Fibroblast of lung (primary cell): ENCODE measurements at places on chromosomes 6 and 20. TPM values are rescaled to one million over a fixed set of nuclear protein-coding genes. Genes with fewer than 3 reads are reported as not detected.

- no peak overlapping the region for H3K27ac ChIP-seq
- no peaks in the 10 kb centered on the region for H3K36me3 ChIP-seq
- H3K4me3 ChIP-seq = no peak overlapping the region
- H3K4me1 ChIP-seq = no peaks in the 10 kb centered on the region
Observed at GRCh38 chr6:141552031-141552430, 580.7 kb upstream of the GJE1 start.

GRCh38 chr6:14384175-14384949 lies 266.8 kb downstream of the CD83 start:
- H3K4me3 ChIP-seq = no peak overlapping the region
- no peak overlapping the region for H3K27ac ChIP-seq
- no peak for DNase-seq
- H3K4me1 ChIP-seq = no peaks in the 10 kb centered on the region
- no peaks in the 10 kb centered on the region for H3K36me3 ChIP-seq

Gene BCAS4
- total RNA-seq = 12.1 and 33.7 TPM in 2 replicates

DNA sequence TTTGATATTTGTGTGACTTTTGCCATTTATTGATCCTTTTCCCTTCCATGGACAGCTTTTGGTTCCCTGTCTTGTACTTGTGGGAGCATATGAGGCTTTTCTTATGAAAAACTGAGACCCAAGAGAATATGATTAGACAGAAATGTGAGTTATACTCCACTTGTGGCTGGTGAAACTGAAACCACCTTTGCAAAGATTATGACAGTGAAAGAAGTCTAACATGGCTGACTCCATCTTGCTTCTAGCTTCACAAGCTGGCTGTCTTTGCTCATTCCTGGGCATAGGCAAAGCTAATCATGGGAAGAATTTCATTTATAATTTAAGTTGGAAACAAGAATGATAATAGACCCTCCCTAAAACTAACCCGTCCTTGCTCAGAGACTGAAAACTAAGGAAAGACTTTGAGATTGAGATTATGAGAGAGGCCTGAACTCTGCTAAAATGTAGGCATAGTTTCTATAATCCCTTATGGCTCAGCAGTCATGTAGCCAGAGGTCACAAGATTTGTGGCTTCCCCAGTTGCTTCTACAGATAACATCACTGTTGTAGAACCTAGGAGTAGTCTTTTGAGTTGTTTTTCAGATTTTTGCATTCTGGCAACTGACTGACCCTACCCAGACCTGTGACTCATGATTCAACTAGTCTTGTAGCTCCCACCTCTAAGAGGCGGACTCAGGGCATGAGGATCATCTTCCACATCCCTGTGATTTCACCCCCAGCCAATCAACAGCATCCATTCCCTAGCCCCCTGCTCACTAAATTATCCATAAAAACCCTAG lies 50.9 kb upstream of the CD2AP start:
- peak; percentile 21 for DNase-seq
- H3K4me3 ChIP-seq = no peak overlapping the region
- H3K36me3 ChIP-seq = no peaks in the 10 kb centered on the region

Gene OXT
- total RNA-seq = not detected in 2 replicates

DNA sequence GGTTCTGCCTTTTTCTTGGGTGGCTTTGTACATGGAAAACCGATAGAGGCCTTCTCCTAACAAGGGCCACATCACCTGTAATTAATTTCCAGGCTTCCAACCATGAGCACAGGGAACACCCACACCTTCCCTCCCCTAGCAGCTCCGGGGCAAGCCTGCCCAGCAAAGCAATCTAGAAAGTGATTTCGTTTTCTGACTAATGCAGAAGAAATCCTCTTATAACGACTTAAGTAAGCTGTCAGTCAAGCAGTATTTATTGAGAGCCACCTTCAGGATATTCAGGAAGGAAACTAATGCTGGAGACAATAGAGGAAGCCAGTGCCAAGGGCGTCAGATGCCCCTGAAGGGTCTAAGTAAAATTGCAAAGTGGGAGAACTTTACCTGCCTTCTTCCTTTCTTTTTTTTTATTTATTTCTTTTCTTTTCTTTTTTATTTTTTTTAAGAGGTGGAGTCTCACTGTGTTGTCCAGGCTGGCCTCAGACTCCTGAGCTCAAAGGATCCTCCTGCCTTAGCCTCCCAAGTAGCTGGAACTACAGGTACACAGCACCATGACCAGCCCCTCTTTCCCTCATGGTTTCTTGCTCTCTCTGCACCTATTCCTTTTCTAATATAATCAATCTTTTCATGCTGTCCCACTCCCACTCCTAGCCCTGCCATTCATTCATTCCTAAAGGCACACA lies 67.5 kb upstream of the MBOAT1 start:
- H3K27me3 ChIP-seq = peaks cover 2% of the 10 kb centered on the region
- H3K4me1 ChIP-seq = no peaks in the 10 kb centered on the region
- no peak for DNase-seq
- H3K36me3 ChIP-seq = no peaks in the 10 kb centered on the region

- H3K4me1 ChIP-seq = no peaks in the 10 kb centered on the region
- no peak overlapping the region for H3K4me3 ChIP-seq
- no peaks in the 10 kb centered on the region for H3K36me3 ChIP-seq
- DNase-seq = peak; percentile 62
- no peak overlapping the region for H3K27ac ChIP-seq
Observed at GRCh38 chr6:42550277-42550676, 13.6 kb upstream of the UBR2 start.
